ENCODE measurements at places on chromosomes 6 and 20. TPM values are rescaled to one million over a fixed set of nuclear protein-coding genes. Genes with fewer than 3 reads are reported as not detected.

Gene CLDN20
- not detected for total RNA-seq

Gene RPP40
- 18.8 TPM for total RNA-seq

Gene RIPOR3
- total RNA-seq = 0.35 TPM

Gene LSM2
- 16.6 TPM for total RNA-seq
